ENCODE measurements at places on chromosomes 1 and 21.

DNA sequence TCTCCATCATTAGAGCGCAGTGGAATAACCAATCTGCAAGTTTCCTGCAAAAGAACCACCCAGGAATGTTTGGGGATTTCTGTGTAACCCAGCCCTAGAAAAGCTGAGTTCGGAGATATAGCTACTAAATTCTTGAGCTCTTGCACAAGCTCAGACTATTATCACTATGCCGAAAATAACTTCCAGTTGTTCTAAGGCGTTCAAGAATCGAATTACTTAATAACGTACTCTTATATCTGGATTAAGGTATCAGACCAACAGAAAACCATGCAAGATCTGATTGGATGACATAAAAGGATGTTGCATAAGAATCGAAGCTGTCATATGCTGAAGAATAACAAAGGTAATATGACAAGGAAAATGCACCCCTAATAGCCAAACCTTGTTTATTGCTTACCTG, 7.5 kb upstream of the LAMC2 start:
- no peak for DNase-seq

- peak; percentile 40 for DNase-seq
Measured at GRCh38 chr1:231934797-231935196, 308.2 kb downstream of the DISC1 start.

GRCh38 chr1:238319957-238320356, 429.2 kb upstream of the ZP4 start:
- DNase-seq = no peak

DNA sequence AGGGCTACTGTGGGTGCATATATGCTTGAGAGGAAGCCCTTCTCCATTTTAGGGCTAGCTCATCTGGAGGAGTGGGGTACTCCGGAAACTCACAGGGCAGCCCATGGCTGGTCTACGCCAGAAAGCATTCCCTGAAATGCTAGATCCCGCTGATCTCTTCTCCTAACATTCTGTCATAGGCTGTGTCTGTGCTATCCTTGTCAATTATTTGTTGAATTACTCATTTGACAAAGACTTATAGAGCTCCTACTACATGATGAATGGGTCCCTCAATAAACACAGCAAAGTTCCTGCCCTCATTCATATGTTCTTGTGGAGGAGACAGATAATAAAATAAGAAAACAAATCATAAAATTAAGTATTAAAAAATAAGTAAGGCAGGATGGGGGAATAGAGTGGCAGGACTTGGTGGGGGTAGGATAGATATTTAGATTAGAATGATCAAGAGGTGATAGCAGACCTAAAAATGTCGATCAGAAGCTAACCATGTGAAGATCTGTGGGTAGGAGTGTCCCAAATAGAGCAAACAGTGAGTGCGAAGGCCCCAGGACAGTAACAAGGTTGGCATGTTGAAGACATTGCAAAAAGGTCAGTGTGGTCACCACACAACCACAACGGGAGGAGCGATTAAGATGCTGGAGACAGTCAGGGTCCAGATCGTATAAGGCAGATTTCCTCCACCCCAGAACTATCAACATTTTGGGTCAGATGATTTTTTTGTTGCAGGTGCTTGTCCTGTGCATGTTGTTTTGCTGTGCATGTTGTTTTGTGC, 13.2 kb downstream of the NGF start:
- DNase-seq = no peak

DNA sequence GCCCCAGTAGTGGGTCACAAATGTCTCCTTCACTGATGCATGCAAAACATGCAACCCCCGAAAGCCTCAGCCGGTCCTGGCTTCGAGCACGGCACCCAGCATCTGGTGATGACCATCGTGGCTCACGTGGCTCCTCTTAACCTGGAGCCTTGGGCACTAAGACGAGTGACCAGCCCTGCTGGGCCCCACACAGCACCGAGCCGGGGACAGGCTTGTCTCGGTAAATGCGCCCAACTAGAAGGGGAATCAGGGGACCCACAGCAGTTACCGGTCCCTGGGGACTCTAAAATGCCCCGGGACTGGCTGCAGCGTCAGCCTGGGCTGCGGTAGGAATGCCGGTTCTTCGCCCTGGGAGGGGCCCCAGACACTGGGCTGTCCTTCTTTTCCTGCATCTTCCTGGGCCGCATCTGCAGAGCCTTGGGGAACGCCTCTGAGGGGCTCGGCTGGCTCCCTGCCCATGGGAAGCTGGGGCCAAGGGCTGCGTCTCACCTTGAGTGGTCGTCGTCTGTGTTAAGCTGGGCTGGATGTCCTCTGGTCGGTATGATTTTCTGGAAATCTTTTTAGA, 13.1 kb upstream of the TTC34 start:
- DNase-seq = no peak

- peak; percentile 74 for DNase-seq
Measured at GRCh38 chr1:108590957-108591356, 31.1 kb downstream of the EEIG2 start.

DNA sequence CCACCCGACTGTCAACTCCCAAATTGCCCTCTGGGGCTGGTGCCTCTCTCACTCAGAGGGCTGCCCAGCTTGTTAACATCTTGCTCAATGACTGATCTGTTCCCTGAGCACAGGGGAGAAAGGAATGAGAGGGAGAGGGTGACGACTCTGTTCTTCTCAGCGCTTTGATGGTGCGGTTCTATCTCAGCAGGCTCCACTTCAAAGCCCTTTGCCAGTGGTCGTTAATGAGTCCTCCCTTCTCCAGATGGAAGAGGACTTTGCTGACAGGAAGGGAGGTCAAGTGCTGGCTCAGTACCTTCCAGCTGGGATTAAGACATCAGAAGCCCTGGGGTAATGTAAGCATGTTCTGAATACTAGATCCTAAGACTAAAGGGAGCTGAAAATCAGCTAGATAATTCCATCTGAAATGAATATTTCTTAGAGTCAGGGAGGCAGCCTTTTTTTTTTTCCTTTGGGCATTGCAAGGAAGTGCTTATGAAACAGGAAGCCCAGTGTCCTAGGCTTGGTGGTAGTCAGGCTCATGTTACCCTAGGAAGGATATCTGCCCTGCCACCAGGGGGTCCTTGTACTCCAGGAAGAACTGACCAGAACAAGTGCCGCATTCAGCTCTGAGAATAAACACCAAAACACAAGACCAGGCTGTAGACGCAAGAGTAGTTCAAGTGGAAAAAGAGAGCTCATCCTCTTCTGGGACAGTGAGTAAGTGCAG, 4.7 kb downstream of the FMOD start:
- DNase-seq = no peak

- no peak for DNase-seq
Measured at GRCh38 chr1:207948536-207949250, 37.8 kb upstream of the CD34 start.

DNA sequence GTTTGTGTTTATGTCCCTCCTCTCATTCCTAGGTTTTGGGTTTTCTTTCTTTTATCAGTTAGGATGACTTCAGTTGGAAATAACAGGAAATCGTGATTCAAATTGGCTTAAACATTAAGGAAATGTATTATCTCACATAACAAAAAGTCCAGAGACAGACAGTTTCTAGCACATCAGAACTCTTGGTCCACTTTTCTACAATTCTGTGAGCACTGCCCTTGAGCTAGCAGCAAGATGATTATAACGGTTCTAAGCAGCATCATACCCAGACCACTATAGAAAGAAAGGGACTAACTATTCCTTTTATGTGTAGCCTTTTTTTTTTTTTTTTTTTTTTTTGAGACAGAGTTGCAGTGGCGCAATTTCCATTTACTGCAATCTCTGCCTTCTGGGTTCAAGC, 18.9 kb downstream of the FCGR2B start:
- no peak for DNase-seq

DNA sequence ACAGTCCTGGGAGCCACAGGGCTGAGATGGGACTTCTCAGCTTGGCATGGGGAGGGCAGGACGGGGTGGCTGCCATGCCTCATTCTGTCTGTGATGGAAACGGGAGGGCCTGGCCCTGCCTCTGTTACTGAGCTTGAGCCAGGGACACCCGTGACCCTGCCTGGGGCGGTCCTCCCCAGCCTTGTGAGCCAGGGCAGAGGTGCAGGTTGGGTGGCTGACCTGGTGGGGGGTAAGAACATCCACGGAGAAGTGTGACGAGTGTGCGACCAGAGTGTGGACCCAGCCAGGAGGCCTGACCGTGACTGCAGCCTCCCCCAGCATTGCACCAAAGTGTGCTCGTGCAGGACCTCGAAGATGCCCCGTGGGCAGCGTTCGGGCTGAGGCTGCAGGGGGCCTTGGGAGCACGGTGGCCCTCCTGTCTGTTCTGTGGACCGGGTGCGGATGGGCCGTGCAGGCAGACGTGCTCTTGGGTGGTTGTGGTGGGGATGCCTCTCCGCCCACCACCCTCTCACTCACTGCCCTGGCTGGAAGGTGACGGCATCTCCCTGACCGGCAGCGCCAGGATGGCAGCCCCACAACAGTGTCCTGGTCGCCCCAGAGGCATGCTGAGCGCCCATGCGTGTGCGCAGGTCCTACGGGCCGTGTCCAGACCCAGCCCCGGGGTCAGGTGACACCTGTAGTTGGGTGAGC, 45.4 kb downstream of the SKI start:
- DNase-seq = no peak

DNA sequence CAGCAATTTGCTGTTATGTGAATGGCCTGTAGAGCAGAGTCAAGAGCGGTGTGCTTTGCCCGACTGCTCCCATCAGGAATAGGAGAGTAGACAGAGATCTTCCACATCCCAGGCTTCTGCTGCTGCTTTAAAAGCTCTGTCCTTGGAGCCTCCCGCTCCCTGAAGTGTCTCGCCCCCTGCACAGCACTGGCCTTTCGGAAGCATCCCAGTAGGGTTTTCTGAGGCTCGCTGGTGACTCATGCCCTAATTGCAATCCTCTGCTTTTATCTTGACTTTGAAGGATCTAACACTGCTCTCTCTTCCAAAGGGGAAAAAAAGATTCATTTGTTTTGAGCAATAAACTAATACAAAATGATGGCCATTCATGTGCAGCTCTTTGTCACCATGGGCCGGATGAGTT, 13.3 kb upstream of the CD101 start:
- peak; percentile 31 for DNase-seq

- no peak for DNase-seq
Measured at GRCh38 chr1:158972841-158973240, 36.9 kb upstream of the IFI16 start.

DNA sequence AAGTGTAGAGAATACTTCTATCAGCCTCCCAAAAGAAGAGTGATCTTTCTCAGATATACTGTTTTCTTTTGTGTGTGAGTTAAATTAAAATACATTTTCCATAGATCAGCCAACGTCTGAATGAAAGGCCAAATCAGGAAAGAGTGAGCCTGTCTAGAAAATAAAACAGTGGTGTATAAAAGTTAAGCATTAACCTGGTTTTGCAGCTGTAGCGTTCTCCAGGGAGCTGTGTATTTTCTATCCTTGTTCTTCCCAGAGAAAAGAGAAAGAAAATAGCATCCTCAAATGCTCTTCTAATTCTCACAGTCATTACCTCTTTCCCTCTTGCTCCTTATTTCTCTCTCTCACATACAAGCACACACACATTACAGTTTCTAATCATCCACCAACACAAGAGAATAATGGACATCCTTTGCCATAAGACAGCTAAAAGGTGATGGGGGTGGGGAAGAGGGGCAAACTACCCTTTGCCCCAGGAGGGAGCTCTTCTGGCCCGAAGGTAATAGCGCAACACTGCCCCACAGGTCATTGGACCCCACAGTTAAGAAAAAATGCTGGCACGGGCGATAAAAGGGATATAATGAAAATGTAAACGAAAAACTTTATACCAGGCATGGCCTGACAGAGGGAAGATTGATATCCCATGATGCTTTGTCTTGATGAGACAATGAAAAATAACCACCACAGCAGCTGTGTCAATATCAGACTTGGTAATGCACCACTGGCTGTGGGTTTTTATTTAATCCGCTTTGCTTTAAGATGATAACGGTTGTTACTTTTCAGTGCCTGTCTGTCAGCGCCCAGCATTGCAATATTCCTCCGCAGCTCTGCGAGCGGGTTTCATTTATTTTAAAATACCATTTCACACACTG, 150.3 kb downstream of the NUF2 start:
- DNase-seq = no peak

DNA sequence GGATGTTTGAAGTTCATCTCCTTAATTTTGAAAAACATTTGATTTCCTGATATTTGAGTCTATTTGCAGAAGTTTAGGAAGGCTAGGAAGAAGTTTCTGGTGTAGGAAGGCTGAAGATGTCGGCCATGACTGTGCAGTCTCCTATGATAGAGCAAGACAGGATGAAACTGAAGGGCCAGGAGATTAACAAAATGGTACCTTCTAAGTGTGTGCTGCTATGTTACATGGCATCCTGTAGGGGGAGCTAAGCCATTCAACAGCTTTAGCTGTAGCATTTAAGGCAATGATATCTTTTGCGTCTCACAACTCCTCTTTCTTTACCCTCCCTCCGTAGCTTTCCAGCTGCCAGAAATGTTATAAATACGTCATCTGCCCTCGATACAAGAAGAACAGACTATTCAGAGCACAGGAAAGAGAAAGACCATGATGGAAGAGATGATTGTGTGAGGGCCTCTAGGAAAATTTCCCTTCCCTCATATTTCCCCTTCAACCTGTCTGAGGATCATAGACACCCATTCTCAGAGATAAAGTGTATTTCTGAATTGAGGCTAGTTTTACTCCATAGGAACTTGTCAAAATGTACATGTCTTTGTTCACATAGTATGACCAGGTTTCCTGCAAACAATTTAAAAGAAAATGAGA, 61.1 kb downstream of the XCL1 start:
- DNase-seq = peak; percentile 11

DNA sequence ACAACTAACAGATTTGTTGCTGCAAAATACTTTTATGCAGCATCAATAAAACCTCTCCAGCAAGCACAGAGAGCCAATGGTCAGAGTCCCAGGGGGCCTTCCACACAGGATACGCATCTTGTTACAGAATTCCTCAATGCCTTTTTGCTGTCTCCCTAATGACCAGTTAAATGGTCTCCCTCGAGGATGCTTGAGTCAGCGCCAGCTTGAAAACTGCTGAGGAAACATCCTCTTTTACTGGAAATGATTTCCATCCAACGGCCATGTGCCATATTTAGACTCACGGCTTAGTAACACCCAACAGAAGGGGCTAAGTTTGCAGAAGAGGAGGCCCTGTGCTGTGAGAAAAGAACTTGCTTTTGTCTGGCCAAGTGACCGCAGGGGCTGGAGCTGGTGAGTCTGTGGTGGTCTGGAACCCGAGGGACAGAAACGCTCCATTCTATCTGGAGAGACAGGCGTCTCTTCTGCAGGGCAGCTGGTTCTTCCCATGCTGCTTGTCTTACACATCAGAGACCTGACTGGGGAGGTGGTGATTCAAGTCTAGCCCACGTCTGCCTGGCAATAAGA, 496.4 kb downstream of the SETD4 start:
- DNase-seq = no peak

GRCh38 chr1:113451710-113452109, 61.4 kb downstream of the MAGI3 start:
- DNase-seq = no peak

DNA sequence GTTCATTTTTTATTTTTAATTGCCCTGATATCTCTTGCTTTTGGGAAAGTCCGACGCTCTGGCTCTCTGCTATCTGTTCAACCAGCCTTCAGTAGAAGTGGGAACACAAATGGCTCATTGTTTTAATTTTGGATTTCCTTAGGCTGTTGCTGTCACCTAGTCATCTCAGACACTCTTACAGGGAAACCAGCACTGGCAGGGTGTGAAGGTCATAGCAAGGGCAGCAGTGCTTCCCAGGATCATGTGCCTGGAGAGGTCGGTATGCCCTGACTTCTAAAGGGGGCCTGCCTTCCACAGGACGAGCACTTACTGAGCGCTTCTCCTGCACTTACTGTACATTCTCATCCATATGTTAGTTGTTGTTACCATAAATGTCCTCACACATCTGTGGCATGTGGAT, 224.2 kb downstream of the DISC1 start:
- DNase-seq = no peak

GRCh38 chr1:209549443-209550205, 33.9 kb upstream of the CAMK1G start:
- DNase-seq = no peak
